Germinal center (tissue), 1 donor: ENCODE measurements at places on chromosomes 1 and 21.

GRCh38 chr21:9750341-9751086 lies 770.9 kb upstream of the TPTE start:
- DNase-seq = no peak

- no peak for DNase-seq
Observed at GRCh38 chr1:210883821-210884220, 250.1 kb downstream of the KCNH1 start.

DNA sequence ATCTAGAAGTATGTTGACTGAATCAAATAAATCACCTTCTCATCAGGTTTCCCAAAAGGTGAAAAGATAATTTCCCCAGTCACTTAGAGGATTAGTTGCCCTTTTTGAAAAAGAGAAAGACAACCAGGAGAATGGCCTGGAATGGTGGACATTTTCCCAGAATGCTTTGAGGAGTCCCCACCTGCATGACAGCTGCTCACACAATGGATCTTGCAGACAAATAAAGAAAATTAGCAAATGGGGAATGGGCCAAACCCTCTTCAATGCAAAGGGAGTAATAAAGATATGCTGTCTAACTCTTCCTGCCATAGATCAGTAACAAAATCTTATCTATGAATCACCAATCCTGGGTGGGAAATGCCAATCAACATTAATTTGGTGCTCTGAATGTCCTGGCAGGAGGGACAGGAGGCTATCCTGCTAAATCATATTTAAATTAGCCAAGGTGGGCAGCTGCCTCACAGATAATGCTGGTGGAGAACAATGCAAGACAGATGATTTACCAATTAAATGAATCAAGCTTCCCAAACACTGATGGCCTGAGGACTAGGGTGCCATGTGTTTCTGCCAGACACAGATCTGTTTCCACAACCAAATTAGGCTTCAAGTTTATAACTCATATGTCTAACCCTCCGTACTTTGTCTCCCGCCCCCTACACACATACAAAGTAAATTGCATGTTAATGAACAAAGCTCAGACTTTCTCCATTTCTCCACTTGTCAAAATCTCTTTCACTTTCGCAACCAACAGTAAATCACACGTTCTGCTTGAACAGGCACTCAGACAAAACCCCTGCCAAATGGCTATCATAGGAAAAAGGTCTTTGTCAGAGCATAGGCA lies 488.0 kb upstream of the PLXNA2 start:
- no peak for DNase-seq

GRCh38 chr1:176444286-176444685 lies 18.7 kb upstream of the PAPPA2 start:
- DNase-seq = no peak

DNA sequence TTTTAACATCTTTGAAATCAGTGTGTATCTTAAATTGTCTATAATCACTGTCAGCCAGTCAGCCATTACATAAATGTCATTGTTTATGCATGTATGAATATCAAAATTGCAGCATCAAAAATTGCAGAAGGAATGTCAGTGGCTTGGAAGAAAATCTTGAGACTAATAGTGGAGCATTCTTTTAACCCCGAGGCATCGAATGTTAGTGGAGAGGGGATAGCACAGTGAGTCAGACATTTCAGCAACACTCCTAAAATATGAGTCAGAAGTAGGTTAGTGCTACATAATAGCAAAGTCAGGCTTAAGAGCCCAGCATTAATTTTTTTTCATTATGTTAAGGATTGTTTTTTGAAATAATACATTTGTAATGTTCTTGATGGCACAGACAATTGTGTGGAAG lies 45.5 kb downstream of the SNRPE start:
- DNase-seq = no peak

DNA sequence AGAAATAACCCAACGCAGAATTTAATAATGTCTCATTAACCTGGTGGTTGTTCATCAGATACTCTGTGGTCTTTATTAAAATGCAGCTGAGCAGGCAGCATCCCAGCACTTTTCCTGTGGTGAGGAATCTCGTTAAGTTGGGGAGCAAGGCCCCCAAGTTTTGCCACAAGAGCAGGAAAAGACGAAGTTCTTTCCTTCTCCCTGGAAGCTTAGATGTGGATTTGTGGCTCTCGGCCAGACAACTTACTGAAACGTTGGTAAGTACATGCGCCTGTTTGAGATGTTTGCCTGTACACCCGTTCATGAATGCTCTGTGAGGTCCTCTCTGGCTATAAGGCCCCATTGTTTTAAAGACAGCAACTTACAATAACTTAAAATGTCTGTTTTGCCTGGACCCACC lies 34.3 kb upstream of the PDE9A start:
- DNase-seq = no peak

DNA sequence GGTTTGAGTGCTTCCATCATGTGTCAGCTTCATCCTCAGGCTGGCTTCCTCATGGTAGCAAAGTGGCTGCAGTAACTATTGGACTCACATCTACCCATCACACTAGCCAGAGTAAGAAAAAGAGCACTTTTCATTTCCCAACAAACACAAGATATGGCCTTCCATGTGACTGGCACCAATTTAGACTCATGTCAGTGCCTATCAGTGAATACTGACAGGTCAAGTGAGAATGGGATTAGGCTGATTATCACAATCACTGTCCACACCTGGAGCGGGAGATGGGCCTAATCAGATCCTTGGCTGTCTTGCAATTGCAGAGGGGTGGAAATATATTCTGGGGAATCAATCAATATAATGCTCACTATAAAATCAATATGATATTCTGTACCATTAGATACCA lies 2.9 kb upstream of the RABGAP1L start:
- DNase-seq = no peak

- no peak for DNase-seq
Observed at GRCh38 chr1:11070876-11071275, 11.1 kb upstream of the SRM start.

- DNase-seq = no peak
Observed at GRCh38 chr1:109818988-109819764, 55.5 kb upstream of the EPS8L3 start.

DNA sequence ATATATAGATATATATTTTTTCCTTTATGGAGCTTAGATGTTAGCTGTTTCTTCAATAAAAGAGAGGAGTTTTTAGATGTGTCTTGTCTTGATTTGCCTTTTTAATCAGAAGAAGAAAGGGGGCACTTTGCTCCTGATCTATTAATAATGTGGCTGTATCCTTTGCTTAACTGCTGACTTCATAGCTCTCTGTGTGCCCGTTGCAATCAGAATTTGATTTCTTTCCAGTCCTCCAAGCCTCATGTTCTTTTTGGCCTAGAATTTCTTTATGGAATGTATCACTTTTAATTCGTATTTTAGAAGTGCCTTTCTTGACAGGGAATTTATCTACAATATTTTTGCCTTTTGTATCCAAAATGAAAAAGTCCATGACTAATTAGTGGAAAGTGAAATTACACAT lies 85.3 kb downstream of the C1orf21 start:
- no peak for DNase-seq

DNA sequence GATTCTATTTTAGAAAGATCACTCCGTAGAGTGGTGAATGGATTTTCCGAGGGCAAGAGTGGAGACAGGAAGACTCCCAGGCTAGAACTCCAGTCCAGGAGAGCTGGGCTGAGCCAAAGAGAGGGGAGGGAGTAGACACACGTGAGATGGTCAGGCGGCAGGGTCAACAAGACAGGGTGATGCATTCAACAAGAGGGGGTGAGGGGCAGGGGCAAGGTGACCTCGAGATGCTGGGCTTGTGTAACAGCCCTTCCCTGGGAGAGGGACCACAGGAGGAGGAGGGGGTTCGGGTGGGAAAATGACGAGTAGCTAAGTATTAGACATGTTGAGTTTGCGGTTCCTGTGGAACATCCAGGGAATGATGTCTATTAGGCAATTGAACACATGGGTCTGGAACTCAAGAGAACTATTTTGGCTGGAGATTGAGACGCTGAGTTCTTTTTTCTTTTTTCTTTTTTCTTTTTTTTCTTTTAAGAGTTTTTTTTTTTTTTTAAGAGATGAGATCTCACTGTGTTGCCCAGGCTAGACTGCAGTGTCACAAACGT lies 13.3 kb downstream of the RSPO1 start:
- no peak for DNase-seq

- no peak for DNase-seq
Observed at GRCh38 chr1:202104073-202104472, 18.6 kb upstream of the GPR37L1 start.

- no peak for DNase-seq
Observed at GRCh38 chr1:12343823-12344487, 114.1 kb downstream of the VPS13D start.
